Bone marrow (tissue), 2 donors: ENCODE measurements at places on chromosomes 5 and 9.

DNA sequence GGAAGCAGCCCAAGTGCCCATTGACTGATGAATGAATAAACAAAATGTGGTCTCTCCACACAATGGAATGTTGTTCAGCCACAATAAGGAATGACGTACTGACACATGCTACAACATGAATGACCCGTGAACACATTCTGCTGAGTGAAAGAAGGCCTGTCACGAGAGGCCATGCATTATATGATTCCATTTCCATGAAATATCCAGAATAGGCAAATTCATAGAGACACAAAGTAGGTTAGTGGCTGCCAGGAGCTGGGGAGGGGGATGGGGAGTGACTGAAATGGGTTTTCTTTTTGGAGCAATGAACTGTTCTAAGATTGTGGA is 41.4 kb downstream of the BICD2 start:
- DNase-seq: no peak

DNA sequence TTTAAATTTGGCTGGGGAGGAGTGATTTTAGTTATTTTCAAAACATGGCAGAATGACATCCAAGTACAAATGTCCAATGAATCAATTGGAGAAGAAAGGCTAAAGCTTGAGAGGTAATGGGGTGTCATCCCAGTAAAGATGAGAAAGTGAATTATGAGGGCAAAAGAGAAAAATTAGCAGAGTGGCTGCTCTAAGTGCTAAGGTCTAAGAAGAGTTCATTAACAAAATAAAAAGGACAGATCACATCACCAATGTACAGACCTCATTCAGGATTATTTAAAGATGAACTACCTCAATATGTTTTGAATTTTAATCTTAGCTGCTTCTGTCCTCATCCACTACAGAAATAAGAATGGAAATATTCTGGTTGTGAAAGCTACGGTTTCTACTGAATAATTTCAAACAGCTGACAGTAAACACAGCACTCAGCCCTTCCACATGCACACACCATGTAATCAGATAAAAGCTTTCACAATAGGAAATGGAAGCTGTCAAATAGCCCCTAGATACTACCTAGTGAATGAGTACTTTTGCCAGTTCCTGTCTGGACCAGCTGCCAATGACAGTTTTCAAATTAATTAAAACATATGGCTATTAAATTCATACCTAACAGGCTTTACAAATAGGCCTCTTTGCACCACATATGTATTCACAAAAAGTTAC is 171.5 kb downstream of the SSBP2 start:
- DNase-seq: no peak

DNA sequence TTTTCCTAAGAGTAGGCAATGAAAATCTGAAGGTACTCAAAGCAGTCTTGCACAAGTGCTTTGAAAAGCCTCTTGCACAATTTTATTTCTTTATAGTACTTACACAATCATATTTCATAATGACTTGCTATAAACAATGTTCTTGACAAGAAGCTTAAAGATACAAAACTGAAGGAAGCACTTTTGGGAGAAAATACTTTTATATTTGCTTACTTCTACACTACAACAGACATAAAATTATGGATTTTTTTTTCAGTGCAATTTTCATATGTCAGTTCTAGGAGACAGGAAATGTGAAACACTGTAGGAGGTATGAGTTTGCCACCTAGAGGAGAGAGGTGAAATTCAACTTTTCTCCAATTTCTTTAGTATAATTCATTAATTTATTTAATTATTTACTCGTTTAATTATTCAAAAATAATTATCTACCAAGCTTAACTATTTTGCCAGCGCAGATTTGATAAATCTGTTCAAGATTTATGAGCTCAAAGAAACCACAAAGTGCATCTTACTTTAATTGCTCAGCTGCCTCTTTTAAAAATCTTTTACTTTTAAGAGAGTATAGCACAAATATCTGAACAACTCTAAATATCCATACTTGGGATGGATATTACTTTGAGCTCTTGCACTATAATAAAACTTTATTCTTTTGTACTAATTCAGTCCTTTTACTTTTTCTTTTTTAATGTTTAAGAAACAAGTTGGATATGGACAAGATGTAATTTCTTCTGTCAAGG is 29.0 kb upstream of the CDKN2B start:
- DNase-seq: no peak

DNA sequence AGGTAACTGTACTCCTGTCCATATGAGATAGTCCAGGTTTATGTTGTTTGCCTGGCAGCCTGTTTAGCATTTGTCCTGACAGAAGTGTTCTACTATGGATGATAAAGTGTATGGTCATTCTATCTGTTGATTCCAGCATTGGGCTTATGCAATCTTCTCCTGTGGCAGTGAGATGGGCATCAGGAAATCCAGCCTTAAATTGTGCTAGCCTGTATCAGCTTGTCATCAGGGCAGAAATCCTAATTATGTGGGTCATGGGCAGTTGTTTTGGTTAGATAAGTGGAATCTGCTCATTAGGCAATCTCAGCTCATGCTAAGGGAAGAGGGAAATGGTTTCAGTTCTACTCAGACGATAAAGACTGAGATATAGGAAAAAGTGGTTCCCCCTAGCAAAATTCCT is 247.4 kb upstream of the CHD1 start:
- no peak for DNase-seq

DNA sequence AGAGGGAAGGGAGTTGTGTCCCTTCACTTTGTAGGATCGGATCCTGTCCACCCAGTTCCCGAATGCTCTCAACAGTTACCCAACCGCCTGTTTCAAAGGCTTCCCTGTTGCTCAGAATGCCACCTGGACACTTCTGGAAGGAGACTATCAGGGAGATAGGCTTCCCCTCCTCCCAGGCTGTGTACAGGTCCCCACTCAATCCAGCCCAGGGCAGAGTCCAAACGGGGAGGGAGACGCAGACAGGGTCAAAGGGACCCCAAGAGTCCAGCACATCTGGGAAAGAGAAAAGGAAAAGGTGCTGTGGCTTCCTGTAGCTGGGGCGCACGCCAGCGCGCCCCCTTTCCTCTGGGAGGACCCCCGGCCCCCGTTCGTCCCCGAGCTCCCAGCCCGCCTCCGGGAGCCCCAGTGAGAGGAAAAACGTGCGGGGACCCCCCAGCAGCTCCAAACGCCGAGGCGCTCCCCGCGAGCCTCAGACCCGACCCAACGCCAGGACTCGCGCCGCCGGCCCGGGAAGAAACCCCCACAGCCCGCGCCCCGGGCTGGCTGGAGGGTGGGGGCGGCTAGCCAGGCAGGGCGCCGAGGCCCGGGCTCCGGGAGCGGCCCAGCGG is 640 bp downstream of the SURF4 start:
- no peak for DNase-seq

DNA sequence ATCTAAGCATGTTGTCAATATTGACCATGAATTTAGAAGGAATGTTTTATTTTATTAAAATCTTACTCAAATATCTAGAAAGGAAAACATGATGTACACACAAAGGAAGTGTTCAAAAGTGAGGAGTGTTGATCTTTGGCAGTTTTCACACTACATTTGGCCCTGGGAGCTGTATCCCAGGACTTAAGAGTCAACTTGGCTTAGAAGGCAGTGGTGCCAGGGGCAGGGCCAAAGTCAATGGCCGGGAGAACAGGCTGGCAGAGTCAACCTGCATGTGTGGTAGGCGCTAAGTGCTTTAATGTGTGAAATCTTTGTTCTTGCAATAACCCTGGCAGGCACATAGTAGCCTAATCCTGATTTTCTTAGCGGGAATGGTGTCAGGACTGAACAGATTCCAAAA is 228.4 kb downstream of the TENT4A start:
- no peak for DNase-seq

GRCh38 chr9:126980231-126980630 is 65.6 kb downstream of the RALGPS1 start:
- no peak for DNase-seq

DNA sequence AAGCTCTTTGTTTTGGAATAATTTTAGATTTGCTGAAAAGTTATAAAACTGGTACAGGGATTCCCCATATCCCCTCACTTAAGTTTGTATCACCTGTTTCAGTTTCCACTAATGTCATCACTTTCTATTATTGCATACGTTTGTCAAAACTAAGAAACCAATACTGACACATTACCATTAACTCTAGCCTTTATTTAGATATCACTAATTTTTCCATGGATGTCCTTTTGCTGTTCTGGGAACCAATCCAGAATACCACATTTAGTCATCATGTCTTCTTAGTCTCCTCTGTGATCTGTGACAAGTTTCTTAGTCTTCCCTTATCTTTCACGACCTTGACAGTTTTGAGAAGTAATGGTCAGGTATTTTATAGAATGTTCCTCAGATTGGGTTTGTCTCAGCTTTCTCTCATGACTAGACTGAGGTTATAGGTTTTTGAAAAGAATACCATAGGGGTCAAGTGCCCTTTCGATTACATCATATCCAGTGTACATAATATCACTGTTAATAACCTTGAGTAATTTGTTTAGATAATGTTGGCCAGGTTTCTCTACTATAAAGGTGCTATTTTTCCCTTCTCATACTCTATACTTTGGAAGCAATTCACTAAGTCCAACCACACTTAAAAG is 51.9 kb upstream of the NMUR2 start:
- no peak for DNase-seq

- no peak for DNase-seq
Measured at GRCh38 chr5:133741818-133742355, 129.5 kb upstream of the FSTL4 start.

GRCh38 chr5:121108725-121109124 is 644.6 kb downstream of the PRR16 start:
- DNase-seq: no peak

DNA sequence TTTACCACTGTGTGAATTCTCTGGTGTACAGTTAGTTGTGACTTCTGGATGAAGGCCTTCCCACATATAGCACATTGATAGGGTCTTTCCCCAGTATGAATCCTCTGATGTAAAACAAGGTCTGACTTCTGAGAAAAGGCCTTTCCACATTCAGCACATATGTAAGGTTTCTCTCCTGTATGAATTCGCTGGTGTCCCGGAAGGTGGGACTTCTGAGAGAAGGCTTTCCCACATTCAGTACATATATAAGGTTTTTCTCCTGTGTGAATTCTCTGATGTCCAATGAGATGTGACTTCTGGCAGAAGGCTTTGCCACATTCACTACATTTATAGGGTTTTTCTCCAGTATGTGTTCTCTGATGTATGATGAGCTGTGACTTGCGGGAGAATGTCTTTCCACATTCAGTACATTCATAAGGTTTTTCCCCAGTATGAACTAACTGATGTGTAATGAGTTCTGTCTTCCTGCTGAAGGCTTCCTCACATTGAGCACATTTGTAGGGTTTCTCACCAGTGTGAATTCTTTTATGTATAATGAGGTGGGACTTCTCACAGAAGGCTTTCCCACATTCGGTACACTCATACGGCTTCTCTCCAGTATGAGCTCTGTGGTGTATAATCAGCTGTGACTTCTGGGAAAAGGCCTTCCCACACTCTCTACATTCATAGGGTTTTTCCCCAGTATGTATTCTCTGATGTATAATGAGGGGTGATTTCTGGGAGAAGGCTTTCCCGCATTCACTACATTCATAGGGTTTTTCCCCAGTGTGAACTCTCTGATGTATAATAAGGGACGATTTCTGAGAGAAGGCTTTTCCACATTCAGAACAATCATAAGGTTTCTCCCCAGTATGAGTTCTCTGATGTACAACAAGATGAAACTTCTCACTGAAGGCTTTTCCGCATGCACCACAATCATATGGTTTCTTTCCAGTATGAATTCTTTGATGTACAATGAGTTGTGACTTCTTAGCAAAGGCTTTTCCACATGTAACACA is 9.1 kb downstream of the ZNF300 start:
- DNase-seq: no peak

GRCh38 chr5:16754601-16755000 is 137.8 kb upstream of the RETREG1 start:
- DNase-seq: no peak

DNA sequence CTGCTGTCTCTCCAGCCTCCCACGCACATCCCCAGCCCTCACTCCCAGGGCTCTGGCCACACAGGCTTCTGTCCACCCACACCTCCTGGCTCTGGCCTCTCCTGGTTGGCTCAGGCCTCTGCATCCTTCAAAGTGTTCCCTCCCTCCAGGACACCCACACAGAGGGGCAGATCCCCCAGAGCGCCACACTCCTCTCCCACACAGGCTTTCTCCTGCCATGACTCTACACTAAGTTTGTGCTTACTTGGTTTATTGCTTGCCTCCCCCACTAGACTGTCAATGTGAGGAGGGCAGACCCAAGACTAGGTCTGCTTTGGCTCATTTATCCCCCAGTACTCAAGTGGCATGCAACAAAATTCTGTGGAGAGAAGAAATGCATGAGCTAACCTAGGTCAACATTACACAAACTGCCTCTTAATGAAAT is 67.0 kb upstream of the SPOCK1 start:
- no peak for DNase-seq

DNA sequence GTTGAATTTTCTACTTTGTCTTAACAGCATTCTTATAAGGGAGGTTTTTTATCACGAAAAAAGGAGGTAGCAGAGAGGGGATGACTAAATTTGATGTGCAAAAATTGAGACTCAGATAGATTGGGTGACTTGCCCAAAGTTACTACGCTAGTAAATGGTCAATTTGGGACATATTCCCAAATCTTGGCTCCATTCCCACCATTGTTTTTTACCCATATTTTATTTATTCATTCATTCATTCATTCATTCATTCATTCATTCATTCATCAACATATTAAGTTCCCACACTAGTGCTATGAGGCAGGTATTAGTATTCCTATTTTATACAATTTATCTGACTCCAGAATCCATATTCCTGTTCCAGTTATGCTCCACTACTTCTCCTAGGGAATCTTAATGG is 85.6 kb downstream of the HACD4 start:
- DNase-seq: no peak

DNA sequence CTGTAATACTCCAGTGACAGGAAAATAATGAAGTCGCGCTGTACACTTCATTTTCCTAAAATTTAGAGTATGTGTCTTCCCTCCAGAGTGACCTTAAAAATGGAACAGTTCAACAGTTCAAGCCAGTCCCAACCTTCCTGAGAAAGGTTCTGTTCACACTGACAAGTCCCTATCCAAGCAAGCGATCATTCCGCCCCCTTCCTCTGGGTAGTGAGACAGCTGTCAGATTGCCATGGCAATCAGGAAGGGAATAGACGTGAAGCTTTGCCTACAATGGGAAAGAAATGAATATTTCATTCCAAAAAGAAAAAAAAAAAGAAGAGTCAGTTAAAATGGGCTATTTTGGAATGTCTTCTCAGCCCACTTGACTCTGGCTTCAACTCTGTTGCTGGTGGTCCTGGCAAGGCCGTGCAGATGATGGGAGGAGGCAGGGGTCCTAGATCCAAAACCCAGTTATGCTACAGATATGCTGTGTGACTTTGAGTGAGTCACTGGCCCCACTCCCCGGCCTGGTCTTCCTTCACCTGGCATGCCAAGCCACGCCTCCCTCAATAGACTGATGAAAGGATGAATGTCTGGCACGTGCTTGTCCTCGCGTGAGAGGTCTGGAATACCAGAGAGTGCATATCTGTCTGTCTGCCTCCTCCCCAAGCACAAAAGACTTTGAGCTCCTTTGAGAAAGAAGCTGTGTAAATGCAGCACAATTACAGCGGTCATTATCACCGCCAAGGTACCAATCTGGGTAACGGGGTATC is 165.8 kb upstream of the WWC1 start:
- no peak for DNase-seq

DNA sequence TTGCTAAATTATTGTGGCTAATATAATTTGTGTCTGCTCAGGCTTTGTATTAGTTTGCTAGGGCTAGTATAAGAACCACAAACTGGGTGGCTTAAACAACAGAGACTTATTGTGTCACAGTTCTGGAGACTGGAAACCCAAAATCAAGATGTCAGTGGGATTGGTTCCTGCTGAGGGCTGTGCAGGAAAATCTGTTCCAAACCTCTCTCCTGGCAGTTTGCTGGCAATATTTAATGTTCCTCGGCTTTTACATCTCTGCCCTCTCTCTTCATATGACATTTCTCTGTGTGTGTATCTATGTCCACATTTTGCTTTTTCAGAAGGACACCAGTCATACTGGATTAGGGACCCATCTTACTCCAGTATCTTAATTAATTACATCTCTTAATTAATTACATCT is 498.8 kb upstream of the CD180 start:
- DNase-seq: no peak
